ENCODE measurements at places on chromosomes 6 and 20. TPM values are rescaled to one million over a fixed set of nuclear protein-coding genes. Genes with fewer than 3 reads are reported as not detected.

GRCh38 chr6:5529015-5529414, 267.7 kb downstream of the FARS2 start:
- DNase-seq: no peak

- DNase-seq: no peak
Measured at GRCh38 chr6:71334768-71335167, 46.2 kb downstream of the OGFRL1 start.

DNA sequence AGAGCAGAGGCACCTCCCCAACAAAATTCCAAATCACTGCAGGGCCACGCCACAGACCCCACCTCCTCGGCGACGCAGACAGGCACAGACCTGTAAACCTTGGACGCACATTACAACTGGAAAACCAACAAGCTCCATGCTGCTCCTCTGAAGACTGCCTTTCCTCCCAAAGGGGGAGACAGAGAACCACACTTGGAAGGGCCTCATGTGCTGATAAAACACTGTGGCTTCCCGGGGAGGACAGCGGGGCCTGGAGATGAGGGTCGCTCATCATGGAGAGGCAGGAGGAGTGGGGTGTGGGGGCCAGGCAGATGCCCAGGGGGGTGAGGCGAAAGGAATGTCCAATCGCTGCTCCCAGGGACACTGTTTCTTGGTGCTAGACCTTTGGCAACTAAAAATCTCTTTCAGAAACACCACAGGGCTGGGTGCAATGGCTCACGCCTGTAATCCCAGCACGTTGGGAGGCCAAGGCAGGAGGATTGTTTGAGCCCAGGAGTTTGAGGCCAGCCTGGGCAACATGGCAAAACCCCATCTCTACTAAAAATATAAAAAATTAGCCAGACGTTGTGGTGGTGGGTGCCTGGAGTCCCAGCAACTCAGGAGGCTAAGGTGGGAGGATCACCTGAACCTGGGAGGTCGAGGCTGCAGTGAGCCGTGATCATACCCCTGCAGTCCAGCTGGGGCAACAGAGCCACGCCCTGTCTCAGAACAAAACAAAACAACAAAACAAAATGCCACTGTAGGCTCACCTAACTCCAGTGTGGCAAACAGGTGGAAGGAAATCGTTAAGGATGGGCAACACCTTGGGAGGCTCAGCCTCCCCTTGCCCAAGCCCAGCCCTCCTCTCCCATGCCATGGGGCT, 53.8 kb downstream of the ABHD12 start:
- DNase-seq: peak; percentile 38

- DNase-seq: no peak
Measured at GRCh38 chr6:139149383-139149782, 14.5 kb downstream of the HECA start.

- DNase-seq: no peak
Measured at GRCh38 chr6:66478705-66479104, 771.7 kb upstream of the EYS start.

DNA sequence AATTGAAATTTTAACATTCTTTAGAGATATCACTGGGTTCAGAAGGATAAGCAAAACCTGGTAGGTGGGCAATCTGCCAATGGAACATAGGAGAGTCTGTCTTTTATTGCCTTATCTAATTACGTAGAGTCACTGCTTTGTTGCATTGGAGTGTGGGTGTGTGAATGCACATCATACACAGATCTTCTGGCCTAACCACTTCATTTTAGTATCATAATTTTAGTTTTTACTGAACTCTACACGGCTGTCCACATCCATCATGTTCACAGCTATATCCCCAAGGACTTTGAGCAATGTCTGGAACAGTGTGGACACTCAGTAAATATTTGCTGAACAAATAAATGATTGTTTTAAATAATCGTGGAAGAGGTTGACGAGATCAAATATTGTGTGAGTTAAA, 104.6 kb upstream of the AKIRIN2 start:
- no peak for DNase-seq

DNA sequence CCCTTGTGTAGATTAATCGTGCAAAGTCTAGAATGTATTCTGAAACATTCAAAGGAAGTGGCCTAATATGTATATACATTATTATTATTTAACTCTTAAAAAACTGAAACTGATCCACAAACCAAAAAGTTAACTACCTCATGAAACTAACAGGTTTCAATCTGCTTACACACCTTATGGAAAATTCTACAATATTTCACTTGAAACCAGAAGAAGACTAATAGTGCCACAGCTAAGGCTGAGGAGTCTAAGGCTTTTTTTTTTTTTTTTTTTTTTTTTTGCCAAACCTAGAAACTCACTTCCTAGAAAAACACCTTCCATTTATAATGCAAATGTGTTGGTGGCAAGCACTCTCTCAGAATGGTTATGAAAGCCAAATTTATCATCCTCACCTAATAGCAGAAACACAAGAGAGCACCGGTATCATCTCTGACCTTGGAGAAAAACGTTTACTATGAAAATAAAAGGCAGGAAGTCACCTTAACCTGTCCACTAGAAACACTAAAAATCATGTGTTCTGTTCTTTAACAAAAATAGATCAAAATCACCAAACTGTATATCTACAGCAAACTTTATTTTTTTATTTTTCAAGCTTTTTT, 586.1 kb downstream of the FRK start:
- no peak for DNase-seq

GRCh38 chr6:148183776-148184175, 158.9 kb upstream of the SASH1 start:
- no peak for DNase-seq

DNA sequence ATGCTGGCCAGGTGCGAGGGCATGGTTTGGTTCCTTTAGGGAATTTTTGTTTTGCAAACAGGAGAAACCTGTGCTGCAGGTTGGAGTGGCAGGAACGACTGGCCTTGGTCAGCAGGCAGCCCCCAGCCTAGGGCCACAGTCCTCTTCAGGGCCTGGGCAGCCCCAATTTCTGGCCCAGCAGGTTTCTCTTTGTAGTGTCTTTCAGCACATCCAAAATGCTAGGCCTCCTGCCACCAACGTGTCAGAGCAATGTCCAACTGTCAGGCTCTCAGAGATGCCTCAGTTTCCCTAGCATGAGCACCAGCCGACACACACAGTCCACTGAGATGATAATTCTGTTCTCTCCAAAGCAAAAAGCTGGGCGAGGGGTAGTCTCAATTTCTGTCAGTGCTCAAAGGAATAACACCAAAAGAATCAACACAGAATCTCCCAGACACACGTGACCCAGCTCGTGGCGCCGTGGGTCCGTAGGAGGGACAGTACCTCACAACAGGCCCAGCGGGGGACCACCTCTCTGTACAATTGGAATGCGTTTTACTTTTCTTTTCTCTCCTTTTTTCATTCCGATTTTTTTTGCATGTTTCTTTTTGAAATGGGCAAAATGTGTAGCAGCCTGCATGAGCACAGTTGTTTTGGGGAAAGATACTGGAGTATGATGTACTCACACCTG, 125.9 kb downstream of the TAF4 start:
- no peak for DNase-seq

- no peak for DNase-seq
Measured at GRCh38 chr6:46777476-46778346, 15.5 kb upstream of the MEP1A start.

DNA sequence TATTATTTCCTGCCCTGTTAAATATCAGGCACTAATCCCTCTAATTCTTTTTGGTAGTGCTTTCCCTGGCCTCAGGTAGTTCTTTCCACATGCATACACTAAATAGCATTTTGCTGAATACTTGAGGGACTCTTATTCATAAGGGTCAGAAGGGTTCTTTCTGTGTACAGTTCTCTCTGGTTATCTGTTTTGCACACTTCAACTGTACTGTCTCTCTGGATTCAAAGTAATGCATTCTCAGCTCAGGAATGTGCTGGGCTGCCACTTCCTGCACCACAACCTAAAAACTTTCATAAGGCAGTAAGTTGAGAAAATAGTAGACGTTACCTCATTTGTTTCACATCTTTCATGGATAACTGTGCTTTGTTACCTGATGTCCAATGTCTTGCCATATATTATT, 32.1 kb downstream of the C6orf141 start:
- DNase-seq: no peak

DNA sequence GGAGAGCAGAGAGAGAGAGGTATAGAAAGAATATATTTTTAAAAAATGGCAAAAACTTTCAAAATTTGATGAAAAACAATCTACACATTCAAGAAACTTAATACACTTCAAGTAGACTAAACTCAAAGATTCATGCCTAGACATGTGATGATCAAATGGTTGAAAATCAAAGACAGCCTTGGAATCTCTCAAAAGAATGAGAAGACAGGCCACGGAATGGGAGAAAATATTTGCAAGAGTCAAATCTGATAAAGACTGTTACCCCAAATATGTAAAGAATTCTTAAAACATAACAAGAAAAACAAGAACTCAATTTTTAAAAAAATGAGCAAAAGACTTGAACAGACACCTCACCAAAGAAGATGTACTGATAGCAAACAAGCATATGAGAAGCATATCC, 49.7 kb downstream of the THEMIS start:
- DNase-seq: no peak

DNA sequence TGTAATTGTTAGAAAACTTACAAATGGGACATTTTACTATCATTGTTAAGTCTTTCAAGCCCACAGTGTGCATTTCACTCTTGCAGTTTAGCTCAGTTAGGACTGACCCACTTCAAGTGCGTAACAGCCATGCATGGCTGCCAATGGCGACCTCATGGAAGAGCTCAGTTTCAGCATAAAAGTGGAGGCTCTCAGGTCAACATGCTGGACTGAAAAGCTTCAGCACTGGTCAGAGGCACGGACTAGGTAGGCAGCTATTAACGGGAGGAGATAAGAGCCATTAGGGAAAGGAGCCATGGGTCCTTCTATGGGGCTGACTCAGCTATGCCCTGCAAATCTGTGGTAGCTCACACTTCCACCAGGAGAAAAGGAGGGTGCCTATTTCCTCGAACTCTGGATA, 101.8 kb downstream of the TTLL2 start:
- DNase-seq: no peak

DNA sequence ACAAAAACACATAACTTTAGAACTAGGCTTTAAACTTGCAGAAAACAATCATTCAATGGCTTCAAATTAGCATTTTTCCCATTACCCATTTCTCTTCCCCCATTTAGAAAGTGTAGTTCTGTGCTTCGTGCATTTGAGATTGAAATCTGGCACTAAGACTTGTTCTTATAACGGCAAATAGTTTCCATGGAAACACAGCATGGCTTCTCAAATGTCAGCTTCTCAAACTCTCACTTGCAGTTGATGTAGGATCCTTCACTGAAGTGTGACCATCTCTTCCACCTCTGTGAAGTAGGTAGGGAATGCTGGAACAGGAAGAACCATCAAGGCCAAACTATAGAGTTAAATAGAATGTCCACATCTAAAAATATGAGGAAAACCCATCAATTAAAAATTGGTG, 52.2 kb downstream of the MANEA start:
- DNase-seq: no peak

DNA sequence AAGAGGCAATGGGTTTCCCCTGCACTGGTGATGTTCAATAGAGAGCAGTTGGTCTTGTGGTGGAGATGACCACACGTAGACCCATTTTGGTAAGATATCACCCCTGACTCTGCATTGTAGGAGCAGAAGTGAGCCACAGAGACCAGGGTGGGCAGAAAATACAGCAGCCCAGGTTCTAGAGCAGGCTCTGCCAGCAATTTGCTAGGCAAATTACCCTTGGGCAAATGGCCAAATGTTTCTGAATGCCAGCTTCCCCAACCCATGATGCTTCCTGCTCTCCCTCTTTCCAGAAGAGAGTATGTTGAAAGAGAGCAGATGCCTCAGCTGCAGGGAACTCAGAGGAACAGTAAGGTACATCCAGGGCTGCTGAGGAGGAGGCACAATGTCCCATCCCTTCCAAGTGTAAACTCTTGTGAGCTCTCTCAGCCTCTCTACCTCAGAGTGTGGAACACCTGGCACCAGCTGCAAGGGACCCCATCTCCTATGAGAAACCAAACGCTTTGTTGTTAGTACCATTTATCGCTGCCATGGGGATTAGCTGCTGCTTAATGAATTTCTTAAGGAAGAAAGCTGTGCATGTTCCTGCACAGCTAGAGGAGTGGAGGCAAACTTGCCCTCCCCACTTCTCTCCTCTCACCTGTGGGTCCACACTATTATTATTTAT, 317.5 kb upstream of the MOCS1 start:
- DNase-seq: no peak

OR2J3 gene
- total RNA-seq: not detected

All from H1 (cell line).